Uterus (tissue), 4 donors: ENCODE measurements at places on chromosomes 11 and 22. TPM values are rescaled to one million over a fixed set of nuclear protein-coding genes. Genes with fewer than 3 reads are reported as not detected.
A peak's percentile ranks its signal among the peaks of the same experiment; 100 is the strongest.

Gene KCNQ1OT1
- total RNA-seq, result 2.6 TPM

DNA sequence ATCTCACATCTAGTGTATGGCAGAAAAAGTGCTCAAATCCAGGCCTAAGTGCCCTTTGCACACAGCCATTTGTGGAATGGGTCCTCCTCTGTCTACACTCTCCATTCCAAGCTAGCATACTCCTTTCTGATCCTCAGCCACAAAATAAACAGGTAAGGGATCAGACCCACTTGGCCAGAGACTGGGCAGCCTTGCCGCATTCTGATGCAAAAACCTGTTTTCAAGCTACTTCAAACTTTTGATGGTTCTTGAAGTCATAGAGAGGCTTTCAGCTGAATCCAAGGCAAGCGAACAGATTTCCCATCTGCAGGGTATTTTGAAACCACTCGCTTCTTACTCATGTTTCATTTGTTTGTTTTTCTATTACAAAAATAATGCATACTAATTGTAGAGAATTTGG is 136.6 kb upstream of the NAV2 start:
- peak overlapping the region; percentile 98 for H3K27ac ChIP-seq
- H3K4me3 ChIP-seq, result no peak overlapping the region
- DNase-seq, result no peak
- no peaks in the 10 kb centered on the region for H3K36me3 ChIP-seq

Gene C11orf16
- total RNA-seq, result 1.5 TPM

DNA sequence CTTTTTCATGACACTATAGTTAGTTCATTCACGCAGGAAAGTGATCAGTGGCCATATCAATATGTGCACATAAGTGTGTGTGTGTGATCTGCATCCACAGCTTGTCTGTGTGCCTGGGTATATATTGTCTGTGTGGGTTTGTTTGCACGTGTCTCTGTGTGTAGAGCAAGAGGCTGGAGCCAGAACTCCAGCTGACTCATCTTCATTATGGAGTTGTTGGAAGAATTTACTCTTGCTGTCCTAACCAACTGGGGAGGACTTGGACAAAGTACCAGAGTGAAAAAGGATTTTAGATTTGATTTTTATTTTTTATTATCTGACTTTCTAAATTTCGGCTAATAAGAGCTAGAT is 63.9 kb downstream of the TP53I11 start:
- no peaks in the 10 kb centered on the region for H3K27me3 ChIP-seq
- peaks cover 11% of the 10 kb centered on the region for H3K4me1 ChIP-seq
- peak overlapping the region; percentile 80 for H3K27ac ChIP-seq
- DNase-seq, result no peak

DNA sequence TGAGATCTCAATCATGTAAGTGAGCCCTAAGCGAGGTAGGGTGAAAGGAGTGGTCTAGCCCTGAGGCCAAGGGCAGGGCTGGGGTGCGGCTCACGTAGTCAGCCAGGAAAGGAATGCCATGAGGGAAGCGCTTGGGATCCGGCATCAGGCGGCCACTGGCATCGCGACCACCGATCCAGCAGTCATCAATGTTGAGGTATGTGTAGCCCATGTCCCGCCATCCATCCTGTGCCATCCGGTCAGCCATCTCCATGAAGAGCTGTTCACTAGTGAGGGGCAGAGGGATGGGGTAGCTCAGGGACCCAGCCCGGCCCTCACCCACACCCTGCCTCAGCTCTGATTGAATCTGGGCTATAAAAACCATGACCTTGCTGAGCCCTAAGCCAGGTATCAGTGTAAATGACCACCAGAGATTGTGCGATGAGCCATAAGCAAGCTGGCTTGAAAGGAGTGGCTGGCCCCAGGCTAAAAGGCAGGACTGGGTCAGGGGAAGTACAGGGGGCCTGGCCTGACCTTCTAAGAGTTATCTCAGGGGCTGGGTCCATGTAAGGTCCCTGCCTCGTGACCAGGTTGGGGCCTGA is 2.9 kb downstream of the NAGA start:
- H3K4me1 ChIP-seq, result no peaks in the 10 kb centered on the region
- H3K27me3 ChIP-seq, result no peaks in the 10 kb centered on the region
- no peak overlapping the region for H3K27ac ChIP-seq
- no peak for DNase-seq
- H3K36me3 ChIP-seq, result no peaks in the 10 kb centered on the region

DNA sequence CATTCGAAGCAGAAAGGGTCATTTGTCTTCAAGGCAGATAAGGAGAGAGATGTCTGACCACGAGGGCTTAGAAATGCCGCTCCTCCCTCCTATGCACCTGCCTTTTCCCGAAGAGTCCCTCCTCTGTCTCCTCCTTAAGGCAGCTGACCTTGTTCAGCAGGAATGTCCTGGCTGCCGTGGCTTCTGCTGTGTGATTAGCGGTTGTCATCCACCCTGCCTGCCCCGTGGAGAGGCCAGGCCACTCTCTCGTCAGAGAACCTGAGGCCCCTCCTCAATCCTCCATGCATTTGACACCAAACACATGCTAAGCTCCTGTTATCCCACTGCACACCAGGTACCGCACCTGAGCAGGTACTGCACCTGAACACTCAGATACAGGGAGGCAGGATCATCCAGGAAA is 834.6 kb downstream of the TBC1D22A start:
- DNase-seq, result no peak
- H3K4me1 ChIP-seq, result no peaks in the 10 kb centered on the region
- no peaks in the 10 kb centered on the region for H3K36me3 ChIP-seq

Gene MS4A6E
- not detected for total RNA-seq

Gene TMEM86A
- total RNA-seq, result 1.3 TPM

GRCh38 chr11:79273781-79274180 is 167.0 kb downstream of the TENM4 start:
- DNase-seq, result no peak
- no peaks in the 10 kb centered on the region for H3K36me3 ChIP-seq
- no peaks in the 10 kb centered on the region for H3K27me3 ChIP-seq

DNA sequence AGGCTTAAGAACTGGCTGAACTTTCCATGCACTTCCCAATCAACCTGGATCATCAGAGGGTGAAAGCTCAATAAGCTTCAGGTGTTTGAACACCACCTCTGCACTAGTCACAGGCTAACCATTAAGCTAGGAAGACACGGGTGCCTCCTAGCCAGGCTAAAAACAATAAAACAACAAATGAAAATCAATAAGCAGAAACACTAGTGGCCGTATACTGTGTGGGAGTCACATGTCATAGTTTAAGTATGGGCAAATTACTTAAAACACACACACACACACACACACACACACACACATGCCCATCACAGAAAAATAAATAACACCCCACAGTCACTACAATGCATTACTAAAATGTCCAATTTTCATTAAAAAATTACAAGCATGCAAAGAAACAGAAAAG is 85.2 kb downstream of the APOL5 start:
- no peak for DNase-seq
- no peaks in the 10 kb centered on the region for H3K36me3 ChIP-seq
- H3K27me3 ChIP-seq, result no peaks in the 10 kb centered on the region
- H3K4me3 ChIP-seq, result no peak overlapping the region
- no peak overlapping the region for H3K27ac ChIP-seq

Gene CSF2RB
- 3.1 TPM for total RNA-seq

DNA sequence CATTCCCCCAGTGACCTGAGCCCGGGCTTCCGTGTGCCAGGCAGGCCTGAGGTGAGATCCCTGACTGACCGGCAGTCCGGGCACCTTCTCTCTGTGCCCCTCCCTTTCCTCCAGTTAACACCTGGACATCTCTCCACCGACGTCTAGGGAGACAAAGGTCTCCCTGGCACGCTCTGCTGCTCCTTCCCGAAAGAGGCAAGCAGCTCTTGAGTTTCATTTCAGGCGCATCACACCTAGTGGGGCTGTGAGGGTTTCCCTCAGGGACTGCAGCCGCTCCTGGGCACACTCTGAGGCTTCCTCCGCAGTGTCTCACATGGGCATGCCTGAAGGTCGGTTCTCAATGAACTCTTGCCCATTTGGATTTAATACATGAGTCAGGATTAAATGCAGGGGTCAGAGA is 322.7 kb downstream of the CTTN start:
- H3K27me3 ChIP-seq, result no peaks in the 10 kb centered on the region
- H3K27ac ChIP-seq, result no peak overlapping the region
- no peaks in the 10 kb centered on the region for H3K4me1 ChIP-seq

GRCh38 chr11:119745776-119746535 is 17.0 kb upstream of the NECTIN1 start:
- no peaks in the 10 kb centered on the region for H3K36me3 ChIP-seq
- H3K4me1 ChIP-seq, result no peaks in the 10 kb centered on the region
- H3K27ac ChIP-seq, result no peak overlapping the region
- no peak overlapping the region for H3K4me3 ChIP-seq
- peak; percentile 3 for DNase-seq

Gene TRIM34
- 1.5 TPM for total RNA-seq

DNA sequence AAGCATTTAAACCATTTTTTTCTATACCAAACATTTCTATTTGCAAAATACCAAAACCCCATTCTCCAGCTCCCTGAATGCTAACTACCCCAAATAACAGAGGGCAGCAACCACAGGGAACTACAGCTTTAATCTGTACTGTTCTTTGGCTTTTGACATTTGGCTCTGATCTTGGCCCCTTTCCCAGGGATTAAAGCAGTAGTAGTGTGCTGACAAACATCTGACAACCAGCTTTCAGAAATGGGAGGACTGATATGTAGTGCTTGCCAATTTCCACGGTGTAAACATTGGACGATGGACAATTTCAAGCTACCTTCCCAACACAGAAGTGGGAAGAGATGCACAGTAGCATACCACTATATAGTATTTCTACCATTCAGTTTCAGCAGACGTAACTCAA is 88.4 kb upstream of the TEAD1 start:
- no peaks in the 10 kb centered on the region for H3K4me1 ChIP-seq
- no peak for DNase-seq
- H3K27ac ChIP-seq, result no peak overlapping the region

GRCh38 chr11:20459865-20460264 is 72.3 kb downstream of the PRMT3 start:
- no peak for DNase-seq
- H3K36me3 ChIP-seq, result no peaks in the 10 kb centered on the region
- H3K4me1 ChIP-seq, result no peaks in the 10 kb centered on the region
- no peak overlapping the region for H3K4me3 ChIP-seq

DNA sequence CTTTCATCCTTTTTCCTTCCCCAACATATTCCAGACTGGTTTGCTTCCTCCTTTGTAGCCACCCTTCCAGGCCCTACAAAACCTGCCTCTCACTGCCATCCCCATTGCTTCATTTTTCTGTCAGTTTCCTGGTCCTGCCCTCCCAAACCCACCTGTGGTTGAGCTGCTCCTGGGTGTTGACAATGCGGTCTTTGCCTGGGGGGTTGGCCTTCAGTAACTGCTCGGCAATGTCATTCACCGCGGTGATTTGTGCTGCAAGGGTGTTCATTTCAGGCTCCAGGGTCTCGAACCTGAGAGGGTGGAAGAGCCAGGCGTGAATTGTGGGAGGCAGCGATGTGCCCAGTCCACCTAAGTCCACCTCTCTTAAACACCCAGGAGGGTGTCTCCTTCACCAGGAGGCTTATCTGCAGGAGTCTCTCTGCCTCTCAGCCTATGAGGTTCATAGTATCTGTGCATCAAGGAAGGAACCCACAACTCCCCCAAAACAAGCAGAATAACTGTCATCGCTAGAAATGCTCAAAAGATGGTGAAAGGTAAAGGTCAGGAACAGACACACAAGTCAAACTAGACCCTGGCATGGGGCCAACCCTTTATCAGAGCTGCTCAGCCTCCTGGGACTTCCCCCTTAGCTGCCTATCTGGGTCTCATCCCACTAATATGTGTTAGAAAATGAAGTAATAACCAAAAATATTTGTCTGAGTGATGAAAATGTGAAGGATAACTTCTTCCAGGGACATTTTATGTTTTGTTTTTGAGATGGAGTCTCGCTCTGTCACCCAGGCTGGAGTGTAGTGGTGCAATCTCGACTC is 23.9 kb upstream of the RBM4B start:
- no peak overlapping the region for H3K27ac ChIP-seq
- DNase-seq, result no peak
- no peaks in the 10 kb centered on the region for H3K4me1 ChIP-seq
- H3K4me3 ChIP-seq, result no peak overlapping the region
- no peaks in the 10 kb centered on the region for H3K27me3 ChIP-seq
- no peaks in the 10 kb centered on the region for H3K36me3 ChIP-seq

DNA sequence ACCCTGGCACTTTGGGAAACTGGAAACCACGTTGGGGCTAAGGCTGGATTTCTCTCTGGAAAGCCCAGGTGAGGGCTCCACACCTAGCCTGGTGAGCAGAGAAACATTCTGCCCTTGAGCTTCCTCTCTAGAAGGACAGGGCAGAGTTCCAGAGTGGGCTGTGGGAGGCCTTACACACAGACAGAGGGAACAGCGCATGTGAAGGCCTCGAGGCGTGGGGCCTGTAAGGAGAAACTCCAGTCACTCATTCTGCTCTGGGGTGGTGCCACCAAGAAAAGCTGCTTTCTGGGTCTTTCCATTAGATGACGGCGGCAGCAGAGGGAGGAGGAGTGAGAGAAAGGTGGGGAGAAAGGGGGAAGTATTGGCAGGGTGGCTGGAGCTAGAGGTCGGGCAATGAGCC is 183.1 kb downstream of the CHST1 start:
- no peak overlapping the region for H3K27ac ChIP-seq
- DNase-seq, result no peak
- H3K27me3 ChIP-seq, result no peaks in the 10 kb centered on the region
- H3K4me1 ChIP-seq, result no peaks in the 10 kb centered on the region

Gene KIF18A
- not detected for total RNA-seq

Gene FHIP1B
- total RNA-seq, result 32.6 TPM

DNA sequence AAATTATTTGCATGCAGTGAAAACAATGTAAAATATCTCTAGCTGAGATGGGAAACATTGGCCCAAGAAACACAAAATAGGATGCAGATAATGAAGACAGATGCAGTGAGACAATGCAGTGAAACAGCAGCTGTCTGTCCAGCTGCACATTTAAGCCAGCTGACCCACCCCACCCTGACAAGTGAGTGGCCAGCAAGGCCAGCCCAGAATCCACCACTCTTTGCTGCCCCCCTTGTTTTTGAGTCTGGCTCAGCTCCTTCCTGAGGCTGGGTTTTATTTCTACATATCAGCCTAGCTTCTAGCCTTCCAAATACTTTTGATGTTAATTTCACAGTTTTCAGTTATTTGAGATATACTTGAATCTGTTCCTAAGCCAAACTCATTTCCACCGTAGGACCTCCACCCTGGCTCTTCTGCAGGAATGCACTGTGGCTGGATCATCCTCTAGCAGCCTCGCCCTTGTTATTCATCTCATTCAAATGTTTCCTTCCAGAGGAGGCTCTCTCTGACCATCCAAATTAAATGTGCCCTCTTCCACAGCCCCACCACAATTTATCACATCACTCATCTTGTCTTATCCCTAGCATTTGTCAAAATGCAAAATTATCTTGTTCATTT is 154.1 kb upstream of the POU2AF2 start:
- no peaks in the 10 kb centered on the region for H3K4me1 ChIP-seq
- H3K27me3 ChIP-seq, result no peaks in the 10 kb centered on the region
- no peak overlapping the region for H3K4me3 ChIP-seq
- no peak overlapping the region for H3K27ac ChIP-seq
- DNase-seq, result peak; percentile 20
- H3K36me3 ChIP-seq, result no peaks in the 10 kb centered on the region

Gene YAP1
- total RNA-seq, result 168 TPM

GRCh38 chr22:26558248-26558895 is 31.6 kb downstream of the TPST2 start:
- no peaks in the 10 kb centered on the region for H3K27me3 ChIP-seq
- H3K27ac ChIP-seq, result no peak overlapping the region
- H3K4me3 ChIP-seq, result no peak overlapping the region
- DNase-seq, result no peak
- no peaks in the 10 kb centered on the region for H3K36me3 ChIP-seq
- no peaks in the 10 kb centered on the region for H3K4me1 ChIP-seq

GRCh38 chr11:44970293-44970692 is 19.6 kb upstream of the TP53I11 start:
- H3K4me3 ChIP-seq, result no peak overlapping the region
- H3K4me1 ChIP-seq, result no peaks in the 10 kb centered on the region
- H3K36me3 ChIP-seq, result no peaks in the 10 kb centered on the region
- no peaks in the 10 kb centered on the region for H3K27me3 ChIP-seq
- DNase-seq, result no peak

Gene WNT7B
- total RNA-seq, result not detected

Gene USP28
- 14.3 TPM for total RNA-seq

Gene OR6A2
- total RNA-seq, result not detected

Gene CCDC179
- not detected for total RNA-seq
